ENCODE measurements at places on chromosomes 2 and 18.

DNA sequence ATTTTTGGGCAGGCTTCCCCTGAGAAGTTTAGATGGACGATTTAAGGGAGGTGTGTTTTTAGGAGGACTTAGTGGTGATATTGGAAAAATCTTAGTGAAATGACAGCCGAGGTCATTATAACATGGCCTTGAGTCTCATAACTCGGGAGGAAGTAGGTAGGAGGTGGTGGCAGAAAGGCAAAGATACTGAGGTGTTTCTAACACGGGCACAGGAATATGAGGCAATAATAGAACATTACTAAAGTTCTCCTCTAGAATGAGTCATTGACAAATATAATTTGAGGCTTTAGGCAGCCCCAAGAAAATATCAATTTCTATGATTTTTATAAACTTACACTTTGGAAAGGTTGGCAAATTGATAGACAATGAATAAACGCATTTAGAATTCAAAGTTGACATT, 146.1 kb upstream of the ZEB2 start:
- no peak for DNase-seq

- DNase-seq = no peak
Measured at GRCh38 chr2:228827056-228827700, 443.9 kb downstream of the PID1 start.

GRCh38 chr2:143087033-143087432, 42.2 kb upstream of the ARHGAP15 start:
- DNase-seq = no peak

DNA sequence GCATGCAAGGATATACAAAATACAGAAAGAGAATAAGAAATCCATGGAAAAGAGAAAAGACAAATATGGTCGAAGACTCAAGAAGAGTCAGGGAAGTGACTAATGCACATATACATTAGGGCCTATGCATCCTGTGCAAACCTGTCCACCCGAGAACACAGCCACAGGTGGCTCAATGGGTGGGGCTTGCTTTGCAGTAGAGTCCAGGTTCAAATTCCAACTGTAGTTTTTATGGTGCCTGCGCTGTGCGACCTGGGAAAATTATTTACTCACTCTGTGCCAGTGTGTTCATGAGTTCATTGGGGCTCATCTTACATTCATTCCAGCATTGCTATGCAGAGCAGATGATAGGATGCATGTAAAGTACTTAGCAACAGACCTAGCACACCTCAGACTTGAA, 244.7 kb downstream of the CTNNA2 start:
- no peak for DNase-seq

- no peak for DNase-seq
Measured at GRCh38 chr2:168526641-168527040, 70.6 kb downstream of the CERS6 start.

GRCh38 chr18:76356666-76357065, 138.4 kb downstream of the ZNF516 start:
- peak; percentile 23 for DNase-seq

- no peak for DNase-seq
Measured at GRCh38 chr18:56139792-56140254, 498.6 kb downstream of the TXNL1 start.
